Kasumi-1 (cell line): ENCODE measurements at places on chromosomes 5 and 9.

DNA sequence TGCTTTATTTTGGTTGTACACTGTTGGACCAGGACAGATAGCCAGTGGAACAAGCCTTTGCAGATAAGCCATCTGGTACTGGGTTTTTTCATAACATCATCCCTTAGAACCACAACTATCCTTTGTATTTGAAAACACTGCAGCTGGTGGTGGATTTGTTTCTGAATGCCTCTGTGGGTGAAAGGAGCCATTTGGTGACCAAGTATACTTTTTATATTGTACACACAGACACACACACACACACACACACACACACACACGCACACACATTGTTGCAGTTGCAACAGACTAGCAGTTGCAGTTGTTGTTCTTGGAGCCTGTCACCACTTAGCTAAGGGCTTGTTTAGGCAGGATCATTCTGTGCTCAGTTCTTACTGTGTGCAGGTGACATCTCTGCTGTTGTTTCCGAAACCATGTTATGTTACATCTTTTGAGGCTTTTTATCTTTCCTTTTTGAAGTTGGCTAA, 22.9 kb upstream of the CAVIN4 start:
- no peak for DNase-seq

GRCh38 chr5:122919969-122920368, 74.6 kb downstream of the SNX24 start:
- no peak for DNase-seq

DNA sequence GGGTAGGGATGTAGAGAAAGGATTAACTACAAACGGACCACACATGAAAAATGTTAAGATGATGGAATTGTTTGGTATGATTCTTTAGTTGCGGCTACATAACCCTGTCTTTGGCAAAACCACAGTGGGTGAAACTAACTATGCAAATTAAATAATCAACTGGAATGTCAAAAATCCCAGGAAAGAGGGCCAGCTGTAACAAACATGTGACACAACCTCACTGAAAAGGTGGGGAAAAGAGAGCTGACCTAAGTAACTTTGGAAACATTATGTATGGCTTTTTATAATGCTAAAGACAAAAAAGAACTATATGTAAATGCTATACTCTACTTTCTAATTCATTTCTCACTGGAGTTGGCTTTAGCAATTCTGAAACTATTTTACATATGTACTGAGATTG, 252.0 kb downstream of the MRPS30 start:
- no peak for DNase-seq

GRCh38 chr9:106467865-106468164, 395.2 kb upstream of the ZNF462 start:
- no peak for DNase-seq

- DNase-seq, result no peak
These were observed 92.1 kb downstream of the VCAN start for GRCh38 chr5:83563631-83564030.

GRCh38 chr5:173909199-173909598, 21.1 kb downstream of the CPEB4 start:
- no peak for DNase-seq

- no peak for DNase-seq
These were observed 4.8 kb downstream of the FAM151B start for GRCh38 chr5:80492741-80493140.

DNA sequence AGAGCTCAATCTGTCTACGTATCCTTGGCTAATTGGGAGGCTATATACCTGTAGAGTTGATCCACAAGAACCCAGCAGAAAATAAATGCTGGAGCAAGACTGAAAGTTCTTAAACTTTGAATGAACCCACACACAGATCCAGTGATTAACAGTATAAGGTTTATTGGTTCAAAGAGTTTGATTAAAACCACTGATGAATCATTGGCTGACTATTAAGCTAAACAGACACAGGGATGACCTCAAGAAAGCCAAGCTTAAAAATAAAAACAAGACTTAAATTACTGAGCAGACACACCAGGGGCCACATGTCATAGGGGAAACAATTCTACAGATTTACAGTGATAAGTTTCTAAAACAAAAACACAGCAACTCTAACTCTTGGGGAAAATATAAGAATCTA, 163.6 kb downstream of the SPATA31D1 start:
- no peak for DNase-seq

GRCh38 chr5:41598011-41598410, 87.6 kb upstream of the PLCXD3 start:
- DNase-seq, result no peak

- no peak for DNase-seq
These were observed 142.4 kb downstream of the YIPF5 start for GRCh38 chr5:144028058-144028457.

DNA sequence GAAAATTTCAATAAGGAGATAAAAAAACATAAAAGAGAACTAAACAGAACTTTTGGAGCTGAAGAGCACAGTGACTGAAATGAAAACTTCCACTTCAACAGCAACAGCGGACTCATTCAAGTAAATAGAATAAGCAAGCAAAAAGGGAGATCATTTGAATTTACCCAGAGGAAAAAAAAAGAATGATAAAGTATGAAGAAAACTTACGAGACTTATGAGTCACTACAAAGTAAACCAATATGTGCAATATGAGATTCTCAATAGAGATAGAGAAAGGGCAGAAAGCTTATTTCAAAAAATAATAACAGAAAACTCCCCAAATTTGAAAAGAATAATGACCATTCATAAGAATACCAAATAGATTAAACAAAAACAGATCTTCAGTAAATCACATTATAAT, 1605.7 kb upstream of the CDH6 start:
- DNase-seq, result no peak

DNA sequence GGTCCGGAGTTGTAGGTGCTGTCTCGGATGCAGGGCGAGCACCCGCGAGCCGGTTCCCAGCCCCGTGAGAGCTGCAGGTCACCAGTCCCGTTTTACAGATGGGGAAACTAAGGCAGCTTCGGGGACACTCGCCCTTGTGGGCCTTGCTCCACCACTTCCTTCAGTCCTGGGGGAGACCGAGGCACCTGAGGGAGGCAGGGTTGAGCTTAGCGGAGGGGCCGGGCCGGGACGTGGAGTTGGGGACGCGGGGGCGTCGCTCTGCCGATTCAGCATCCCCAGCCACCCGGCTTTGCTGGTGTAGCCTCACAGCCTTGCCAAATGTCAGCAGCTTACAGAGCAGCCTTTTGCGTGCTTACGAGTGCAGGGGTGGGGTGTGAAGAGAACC, 530 bp downstream of the BBLN start:
- no peak for DNase-seq

GRCh38 chr9:98879963-98880310, 63.8 kb upstream of the COL15A1 start:
- no peak for DNase-seq

DNA sequence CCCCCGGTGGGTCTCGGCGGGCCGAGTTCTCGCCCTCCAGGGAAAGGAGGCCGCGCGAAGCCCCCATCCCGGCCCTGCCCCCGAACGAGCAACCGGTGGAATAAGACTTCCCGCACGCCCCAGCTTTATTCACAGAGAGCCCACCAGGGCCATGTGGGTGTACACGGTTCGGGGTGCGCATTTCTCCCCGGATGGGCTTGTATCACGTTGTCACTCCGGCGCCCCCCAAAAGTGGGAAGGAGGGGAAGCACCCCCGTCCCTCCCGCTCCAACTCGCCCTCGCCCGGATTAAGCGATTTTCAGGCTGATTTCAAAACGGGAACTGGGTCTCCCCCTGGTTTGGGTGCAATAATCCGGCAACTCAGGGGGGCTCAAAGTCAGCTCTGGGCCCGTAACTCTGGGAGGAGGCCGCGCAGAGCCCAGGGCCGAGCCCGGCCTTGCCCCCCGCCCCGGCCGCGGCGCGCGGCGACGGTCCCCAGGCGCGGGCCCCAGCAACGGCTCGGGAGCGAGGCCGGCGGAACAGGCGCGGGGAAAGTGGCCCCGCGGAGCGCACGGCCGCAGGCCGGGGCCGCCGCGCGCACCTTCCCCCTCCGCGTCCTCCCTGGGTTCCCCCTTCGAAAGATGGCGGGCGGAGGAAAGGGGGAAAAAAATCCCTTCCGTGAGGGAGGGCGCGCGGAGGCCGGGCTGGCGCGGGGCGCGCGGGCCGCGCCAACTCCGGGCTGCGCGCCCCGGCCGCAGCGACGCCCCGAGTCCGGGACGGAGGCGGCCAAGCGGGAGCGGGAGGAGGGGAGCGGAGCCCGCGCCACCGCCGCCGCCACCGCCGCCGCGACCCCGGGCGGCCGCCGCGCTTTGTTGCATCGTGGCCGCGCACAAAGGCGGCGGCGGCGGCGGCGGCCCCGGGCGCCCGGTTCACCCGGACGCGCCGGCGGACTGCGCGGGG, 644 bp downstream of the BRD3 start:
- peak; percentile 12 for DNase-seq

DNA sequence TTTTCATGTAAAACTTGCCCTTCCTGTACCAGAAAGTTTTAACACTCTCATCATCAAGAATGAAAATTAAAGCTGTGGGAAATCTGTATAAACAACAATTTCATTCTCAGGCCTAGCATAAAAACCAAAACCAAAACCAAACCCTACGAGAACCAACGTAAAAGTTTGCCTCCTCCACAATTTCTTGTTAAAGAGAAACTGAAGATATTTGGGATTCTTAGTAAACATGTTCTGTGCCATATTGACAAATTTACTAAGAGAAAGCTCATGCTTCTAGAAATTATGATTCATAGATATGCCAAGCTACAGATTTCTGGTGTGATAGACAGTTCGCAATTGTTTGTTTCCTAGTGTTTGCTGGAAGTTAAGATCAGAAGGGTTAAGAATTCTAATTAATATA, 801.0 kb upstream of the NUDT12 start:
- no peak for DNase-seq

GRCh38 chr5:145938776-145939539, 2.6 kb downstream of the SH3RF2 start:
- DNase-seq, result no peak

DNA sequence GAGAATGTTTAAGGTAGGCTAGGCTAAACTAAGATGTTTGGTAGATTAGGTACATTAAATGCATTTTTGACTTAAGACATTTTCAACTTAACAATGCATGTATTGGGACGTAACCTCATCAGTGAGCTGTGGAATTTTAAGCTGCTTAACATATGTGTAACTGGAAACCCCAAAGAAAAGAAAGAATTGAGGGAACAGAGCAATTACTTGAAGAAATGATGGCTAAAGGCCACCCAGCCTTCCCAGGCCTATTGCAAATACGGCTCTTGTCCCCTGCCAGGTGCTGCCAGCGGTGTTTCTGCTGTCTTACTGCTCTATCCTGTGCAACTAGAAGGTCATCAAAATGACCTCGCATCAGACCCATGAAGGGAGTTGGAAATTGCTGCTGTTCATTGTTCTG, 52.0 kb downstream of the RICTOR start:
- no peak for DNase-seq

DNA sequence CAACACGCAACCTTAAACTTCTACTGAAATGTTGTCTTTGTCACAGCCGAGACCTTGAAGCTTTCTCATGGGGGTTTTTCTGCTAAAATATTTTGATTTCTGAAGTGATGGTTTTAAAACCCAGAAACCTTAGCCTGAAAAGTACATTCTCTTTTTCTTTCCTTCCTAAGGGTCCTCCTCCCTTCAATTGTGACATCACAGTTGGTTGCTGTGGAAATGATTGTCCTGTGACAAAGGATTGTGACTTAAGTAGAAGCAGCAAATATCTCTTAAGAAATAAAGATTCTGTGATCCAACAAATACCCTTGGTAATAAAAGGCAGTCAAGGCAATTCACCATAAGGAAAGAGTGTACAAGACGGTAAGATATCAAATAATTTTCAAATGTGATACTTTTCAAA, 125.2 kb downstream of the SEMA6A start:
- no peak for DNase-seq

GRCh38 chr5:171405615-171406014, 13.8 kb upstream of the FGF18 start:
- DNase-seq, result peak; percentile 70

DNA sequence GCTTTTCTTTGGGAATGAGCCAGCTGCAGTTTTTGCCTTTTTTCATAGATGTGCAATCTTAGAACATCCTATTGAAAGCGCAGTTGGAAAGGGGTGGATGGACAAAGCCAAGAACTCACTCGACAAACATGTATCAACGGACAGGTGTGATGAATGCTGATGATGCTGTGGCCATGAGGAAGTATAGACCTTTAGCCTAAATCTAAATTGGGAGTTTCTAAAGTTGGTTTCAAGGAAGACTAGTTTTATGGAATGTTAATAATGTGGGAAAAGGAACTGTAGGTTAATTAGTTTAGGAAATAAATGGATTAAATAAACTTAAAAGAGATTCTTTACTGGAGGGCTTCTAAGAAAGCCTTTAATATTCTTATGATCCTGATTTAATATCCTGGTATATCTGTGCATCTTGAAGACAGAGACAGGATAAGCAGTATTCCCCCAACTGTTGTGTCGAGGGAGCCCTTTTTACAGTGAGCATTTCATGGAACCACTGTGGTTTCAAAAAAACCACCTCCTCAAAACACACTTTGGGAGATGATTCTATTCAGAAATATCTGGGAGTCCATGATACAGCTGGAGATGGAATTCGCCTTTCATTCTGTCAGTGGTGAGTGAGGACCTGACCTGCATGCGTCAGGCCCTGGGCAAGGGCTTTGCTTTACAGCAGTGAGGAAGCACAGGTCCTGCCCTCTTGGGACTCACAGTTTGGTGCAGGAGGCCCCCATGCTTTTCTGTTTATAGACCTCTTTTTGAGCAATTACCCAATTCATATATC, 82.6 kb downstream of the AOPEP start:
- DNase-seq, result no peak

- peak; percentile 80 for DNase-seq
These were observed 125.3 kb downstream of the ST8SIA4 start for GRCh38 chr5:100777680-100778300.

- no peak for DNase-seq
These were observed 3.3 kb downstream of the RPL35 start for GRCh38 chr9:124858330-124859046.

GRCh38 chr9:110891760-110892159, 146.5 kb downstream of the LPAR1 start:
- no peak for DNase-seq

DNA sequence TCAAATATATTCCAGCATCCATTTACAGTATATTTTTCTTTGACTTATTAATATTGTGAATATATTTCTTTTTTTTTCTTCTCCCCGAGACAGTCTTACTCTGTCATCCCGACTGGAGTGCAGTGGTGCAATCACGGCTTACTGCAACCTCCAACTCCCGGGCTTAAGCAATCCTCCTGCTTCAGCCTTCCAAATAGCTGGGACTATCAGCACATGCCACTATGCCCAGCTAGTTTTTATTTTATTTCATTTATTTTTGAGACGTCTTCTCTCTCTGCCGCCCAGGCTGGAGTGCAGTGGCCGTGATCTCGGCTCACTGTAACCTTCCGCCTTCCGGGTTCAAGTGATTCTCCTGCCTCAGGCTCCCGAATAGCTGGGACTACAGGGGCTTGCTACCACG, 7.4 kb upstream of the GLIPR2 start:
- DNase-seq, result no peak

- no peak for DNase-seq
These were observed 12.1 kb upstream of the SLC2A8 start for GRCh38 chr9:127384901-127385300.

DNA sequence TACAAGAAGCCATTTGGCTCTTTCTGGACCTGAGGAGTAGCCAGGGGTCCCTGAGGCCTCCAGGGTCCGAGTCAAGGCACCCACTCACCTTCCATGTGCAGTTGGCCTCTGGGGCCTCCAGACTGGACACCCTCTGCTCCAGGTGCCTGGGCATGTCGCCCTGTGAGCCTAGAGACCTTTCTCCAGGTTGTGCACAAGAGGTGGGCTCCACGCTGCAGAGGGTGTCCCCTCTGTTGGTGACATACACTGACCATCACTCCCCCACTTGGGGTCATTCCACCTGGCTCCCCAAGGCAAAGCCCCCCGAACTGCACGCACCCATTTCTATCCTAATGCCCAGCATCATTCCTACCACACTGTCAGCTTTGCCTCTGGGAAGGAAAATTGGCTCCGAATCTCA, 48.8 kb downstream of the RASGEF1C start:
- no peak for DNase-seq
